Gastrocnemius medialis (tissue), 4 donors: ENCODE measurements at places on chromosomes 11 and 22.
A peak's percentile ranks its signal among the peaks of the same experiment; 100 is the strongest.

- no peak overlapping the region for H3K4me3 ChIP-seq
- H3K36me3 ChIP-seq: no peaks in the 10 kb centered on the region
- H3K27me3 ChIP-seq: peaks cover 7% of the 10 kb centered on the region
- no peak overlapping the region for H3K27ac ChIP-seq
- H3K4me1 ChIP-seq: no peaks in the 10 kb centered on the region
Observed at GRCh38 chr22:44671742-44672141, 30.3 kb upstream of the PRR5 start.

DNA sequence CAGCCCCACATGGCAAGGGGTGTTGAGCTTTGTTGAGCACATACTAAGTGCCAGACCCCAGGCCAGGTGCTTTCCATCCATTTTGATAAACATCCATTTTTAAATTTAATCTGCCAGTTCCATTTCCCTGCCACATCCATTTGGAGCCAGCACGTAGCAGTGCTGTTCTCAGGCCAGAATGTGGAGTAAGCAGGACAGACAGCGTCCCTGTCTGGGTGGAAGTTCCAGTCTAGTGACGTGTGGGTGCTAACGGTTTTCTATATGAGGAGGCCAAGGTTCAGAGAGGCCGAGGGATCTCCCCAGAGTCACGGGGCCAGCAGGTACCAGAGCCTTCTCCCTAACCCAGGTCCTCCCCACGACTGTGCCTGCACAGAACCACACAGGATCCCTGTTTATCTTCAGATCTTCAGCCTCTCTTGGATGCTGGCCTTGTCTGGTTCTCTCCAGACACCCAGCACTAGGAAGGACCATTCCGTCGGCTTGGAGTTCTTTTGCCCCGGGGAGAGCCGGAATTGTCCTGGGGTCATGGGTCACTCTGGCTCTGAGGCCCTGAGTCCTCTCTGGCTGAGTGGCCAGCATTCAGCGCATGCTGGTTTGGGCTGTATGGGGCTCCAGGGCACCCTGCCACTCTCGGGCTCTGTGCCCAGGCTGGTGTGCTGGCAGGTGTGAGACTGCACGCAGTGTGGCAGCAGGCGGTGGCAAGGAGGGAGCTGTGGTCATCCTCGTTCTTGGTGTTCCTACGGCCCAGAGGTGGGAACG is 63.6 kb upstream of the PPARA start:
- H3K27me3 ChIP-seq: no peaks in the 10 kb centered on the region
- DNase-seq: no peak
- no peaks in the 10 kb centered on the region for H3K36me3 ChIP-seq
- H3K27ac ChIP-seq: peak overlapping the region; percentile 94

GRCh38 chr22:48486134-48486532 is 1341.5 kb downstream of the BRD1 start:
- no peak for DNase-seq
- no peak overlapping the region for H3K27ac ChIP-seq
- no peak overlapping the region for H3K4me3 ChIP-seq
- peaks cover 12% of the 10 kb centered on the region for H3K27me3 ChIP-seq

GRCh38 chr22:43471606-43472135 is 59.9 kb downstream of the MPPED1 start:
- H3K27me3 ChIP-seq: peaks cover 16% of the 10 kb centered on the region
- no peaks in the 10 kb centered on the region for H3K36me3 ChIP-seq
- DNase-seq: no peak
- no peaks in the 10 kb centered on the region for H3K4me1 ChIP-seq
- no peak overlapping the region for H3K27ac ChIP-seq

DNA sequence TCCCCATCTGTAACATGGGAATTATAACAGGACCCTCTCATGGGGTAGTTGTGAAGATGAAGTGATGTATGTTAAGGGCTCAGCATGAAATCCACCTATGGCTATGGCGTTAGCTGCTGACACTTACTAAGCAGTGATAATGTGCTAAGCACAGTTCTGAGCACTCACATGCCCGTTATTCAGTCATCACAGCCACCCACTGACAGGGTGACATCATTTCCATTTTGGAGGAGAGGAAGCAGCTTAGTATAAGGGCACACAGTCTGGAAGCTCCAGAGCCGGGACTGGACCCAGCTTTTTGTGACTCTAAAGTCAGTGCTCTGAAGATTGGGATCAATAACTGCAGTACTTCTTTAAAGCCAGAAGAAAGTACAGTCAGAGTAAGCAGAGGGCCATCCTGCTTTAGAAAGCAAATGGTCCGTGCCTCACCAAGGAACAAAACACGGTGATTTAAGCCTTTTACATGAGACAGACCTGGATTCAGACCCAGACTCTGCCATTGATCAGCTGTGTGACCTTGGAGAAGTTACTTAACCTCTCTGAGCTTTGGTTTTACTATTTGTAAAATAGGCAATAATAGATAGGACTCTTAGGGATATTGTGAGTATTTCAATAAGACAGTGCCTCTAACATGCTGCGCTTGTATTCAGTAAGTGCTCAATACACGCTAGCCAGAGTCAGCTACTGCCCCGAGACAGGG is 61.5 kb downstream of the SGSM1 start:
- no peaks in the 10 kb centered on the region for H3K4me1 ChIP-seq
- DNase-seq: no peak
- H3K27ac ChIP-seq: no peak overlapping the region
- H3K4me3 ChIP-seq: no peak overlapping the region
- no peaks in the 10 kb centered on the region for H3K36me3 ChIP-seq
- no peaks in the 10 kb centered on the region for H3K27me3 ChIP-seq

DNA sequence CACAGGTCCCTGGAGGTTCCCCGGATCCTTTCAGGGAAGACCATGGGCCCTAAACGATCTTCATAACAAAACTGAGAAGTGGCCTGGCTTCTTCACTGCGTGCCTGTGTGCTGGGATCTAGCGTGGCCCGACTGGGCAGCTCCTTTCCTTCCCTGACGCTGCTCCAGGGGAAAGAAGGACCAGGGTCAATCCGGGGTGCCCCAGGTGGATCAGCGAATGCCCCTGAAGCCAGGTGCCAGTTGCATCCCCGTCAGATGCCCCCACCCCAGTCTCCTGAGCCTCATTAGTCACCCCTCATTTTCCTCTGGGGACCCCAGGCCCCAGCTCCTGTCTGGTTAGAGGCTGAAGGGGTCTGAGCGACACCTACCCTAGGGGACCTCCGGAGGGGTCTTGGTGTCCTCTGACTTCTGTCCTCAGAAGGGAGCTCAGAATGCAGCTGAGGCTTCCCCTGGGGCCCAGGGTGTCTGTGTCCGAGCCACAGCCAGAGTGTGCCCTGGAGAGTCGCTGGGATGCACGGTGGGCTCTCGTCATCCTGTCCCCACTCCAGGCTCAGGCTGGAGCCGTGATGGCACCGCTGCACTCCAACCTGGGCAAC is 18.7 kb upstream of the MUC6 start:
- no peak overlapping the region for H3K4me3 ChIP-seq
- H3K4me1 ChIP-seq: no peaks in the 10 kb centered on the region
- no peak overlapping the region for H3K27ac ChIP-seq
- DNase-seq: no peak
- no peaks in the 10 kb centered on the region for H3K36me3 ChIP-seq

DNA sequence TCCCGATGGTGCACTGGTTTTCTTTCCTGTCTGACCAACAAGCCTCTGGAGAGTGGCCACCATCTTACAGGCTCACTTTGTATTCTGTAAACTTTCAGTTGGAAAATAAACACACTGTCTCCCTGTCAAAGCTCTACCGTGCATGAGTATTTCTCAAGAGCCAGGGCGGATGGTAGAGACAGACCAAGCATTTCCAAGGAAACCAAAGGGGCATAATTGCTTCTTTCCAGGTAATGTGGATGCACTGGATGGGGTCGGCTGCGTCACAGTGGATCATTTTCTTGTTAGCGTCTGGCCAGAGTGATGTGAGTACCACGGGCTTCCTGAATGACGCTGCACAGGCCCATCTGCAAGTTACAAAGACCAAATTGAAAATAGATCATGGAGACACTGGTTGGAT is 5.1 kb upstream of the SEZ6L start:
- H3K27me3 ChIP-seq: peaks cover 32% of the 10 kb centered on the region
- H3K36me3 ChIP-seq: no peaks in the 10 kb centered on the region
- H3K27ac ChIP-seq: no peak overlapping the region
- H3K4me3 ChIP-seq: no peak overlapping the region
- DNase-seq: no peak

GRCh38 chr11:115700496-115700895 is 196.3 kb upstream of the CADM1 start:
- no peaks in the 10 kb centered on the region for H3K27me3 ChIP-seq
- H3K27ac ChIP-seq: no peak overlapping the region
- no peak for DNase-seq
- no peak overlapping the region for H3K4me3 ChIP-seq
- H3K36me3 ChIP-seq: no peaks in the 10 kb centered on the region

- no peak overlapping the region for H3K27ac ChIP-seq
- no peaks in the 10 kb centered on the region for H3K36me3 ChIP-seq
- no peak for DNase-seq
- no peaks in the 10 kb centered on the region for H3K4me1 ChIP-seq
Observed at GRCh38 chr11:131918663-131919062, 548.2 kb downstream of the NTM start.

GRCh38 chr11:100671471-100671870 is 15.6 kb upstream of the ARHGAP42 start:
- no peak overlapping the region for H3K4me3 ChIP-seq
- no peaks in the 10 kb centered on the region for H3K4me1 ChIP-seq
- no peaks in the 10 kb centered on the region for H3K27me3 ChIP-seq
- no peak for DNase-seq

- H3K27ac ChIP-seq: no peak overlapping the region
- H3K4me3 ChIP-seq: no peak overlapping the region
- H3K4me1 ChIP-seq: no peaks in the 10 kb centered on the region
- no peaks in the 10 kb centered on the region for H3K36me3 ChIP-seq
Observed at GRCh38 chr11:126841999-126842398, 158.6 kb downstream of the KIRREL3 start.

DNA sequence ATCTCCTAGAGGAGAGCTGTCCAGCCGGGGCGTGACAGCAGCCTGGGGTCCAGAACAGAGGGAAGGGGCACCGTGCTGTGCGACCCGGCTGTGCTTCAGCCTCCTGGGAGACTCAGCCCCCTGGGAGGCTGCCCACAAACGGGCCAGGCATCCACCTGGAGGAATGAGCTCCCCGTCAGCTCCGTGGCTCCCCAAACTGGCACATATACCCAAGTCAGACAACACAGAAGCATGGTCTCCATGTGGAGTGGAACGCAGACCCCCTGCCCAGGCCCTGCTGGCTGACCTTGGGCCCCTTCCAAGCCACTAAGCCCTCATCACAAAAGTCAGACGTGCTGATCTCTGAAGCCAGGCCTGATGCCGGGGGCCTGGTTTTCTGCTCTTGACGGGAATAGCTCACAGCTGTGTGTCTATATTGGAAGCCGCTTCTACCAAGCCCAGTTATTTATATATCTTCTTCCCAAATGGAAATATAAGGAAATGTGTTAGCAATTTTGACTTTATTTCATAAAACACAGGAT is 91.7 kb downstream of the BRD1 start:
- no peak overlapping the region for H3K27ac ChIP-seq
- H3K4me1 ChIP-seq: no peaks in the 10 kb centered on the region
- peaks cover 8% of the 10 kb centered on the region for H3K27me3 ChIP-seq
- no peaks in the 10 kb centered on the region for H3K36me3 ChIP-seq
- no peak for DNase-seq

DNA sequence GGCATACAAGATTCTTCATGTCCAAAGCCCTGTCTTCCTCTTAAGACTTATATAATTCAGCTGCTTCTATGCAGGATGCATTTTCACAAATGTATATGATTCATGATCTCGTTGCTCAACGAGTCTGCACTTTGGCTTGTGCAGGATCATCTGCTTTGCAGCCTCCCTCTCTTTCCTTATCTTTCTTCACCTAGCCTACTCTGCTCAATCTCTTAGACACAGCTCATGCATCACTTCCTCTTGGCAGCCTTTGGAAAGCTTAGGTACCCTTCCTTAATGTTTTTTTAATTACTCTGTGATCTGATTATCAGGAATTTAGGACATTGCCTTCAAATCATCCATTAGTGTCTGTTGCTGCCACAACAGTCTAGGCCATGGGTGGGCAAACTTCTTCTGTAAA is 673.8 kb downstream of the NELL1 start:
- H3K36me3 ChIP-seq: no peaks in the 10 kb centered on the region
- H3K4me1 ChIP-seq: no peaks in the 10 kb centered on the region
- H3K27ac ChIP-seq: no peak overlapping the region
- H3K4me3 ChIP-seq: no peak overlapping the region

- peak overlapping the region; percentile 75 for H3K4me3 ChIP-seq
- no peaks in the 10 kb centered on the region for H3K27me3 ChIP-seq
Observed at GRCh38 chr22:45268167-45268957, 16.4 kb upstream of the UPK3A start.

DNA sequence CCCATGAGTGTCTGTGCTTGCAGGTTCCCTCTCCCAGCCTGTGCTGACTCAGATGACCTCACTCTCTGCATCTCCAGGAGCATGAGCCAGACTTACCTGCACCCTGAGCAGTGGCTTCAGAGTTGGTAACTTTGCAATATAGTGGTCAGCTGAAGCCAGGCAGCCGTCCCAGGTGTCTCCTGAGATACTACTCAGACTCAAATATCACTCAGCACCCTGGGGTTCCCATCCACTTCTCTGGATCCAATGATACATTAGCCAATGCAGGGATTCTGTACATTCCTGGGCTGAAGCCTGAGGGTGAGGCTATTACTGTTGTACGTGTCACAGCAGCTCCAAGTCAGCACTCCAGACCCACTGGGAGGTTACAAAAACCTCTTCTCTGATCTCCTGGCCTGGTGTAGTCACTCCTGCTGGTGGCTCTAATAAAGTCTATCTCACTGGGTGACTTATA is 87.8 kb upstream of the TOP3B start:
- H3K36me3 ChIP-seq: no peaks in the 10 kb centered on the region
- no peak for DNase-seq
- H3K4me1 ChIP-seq: no peaks in the 10 kb centered on the region
- no peak overlapping the region for H3K4me3 ChIP-seq
- no peaks in the 10 kb centered on the region for H3K27me3 ChIP-seq

DNA sequence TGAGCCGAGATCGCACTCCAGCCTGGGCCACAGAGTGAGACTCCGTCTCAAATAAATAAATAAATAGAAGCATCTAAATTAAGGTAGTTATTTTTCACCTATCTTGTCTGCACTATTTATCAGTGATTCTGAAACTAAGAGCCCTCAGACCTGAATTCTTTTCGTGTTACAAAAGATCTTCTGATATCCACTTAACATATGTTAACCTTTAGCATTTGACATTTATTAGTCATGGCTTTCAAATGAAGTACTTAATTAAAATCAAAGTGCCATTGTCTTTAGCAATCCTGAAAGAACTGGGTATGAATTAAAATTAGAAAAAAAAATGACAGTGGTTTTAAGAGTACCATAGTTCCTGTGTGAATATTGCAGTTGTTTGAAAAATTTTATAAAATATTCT is 99.1 kb upstream of the TIMP3 start:
- DNase-seq: no peak
- no peaks in the 10 kb centered on the region for H3K36me3 ChIP-seq
- no peak overlapping the region for H3K27ac ChIP-seq
- H3K4me1 ChIP-seq: peaks cover 13% of the 10 kb centered on the region
